ENCODE measurements at places on chromosomes 1 and 21.
A peak's percentile ranks its signal among the peaks of the same experiment; 100 is the strongest.

DNA sequence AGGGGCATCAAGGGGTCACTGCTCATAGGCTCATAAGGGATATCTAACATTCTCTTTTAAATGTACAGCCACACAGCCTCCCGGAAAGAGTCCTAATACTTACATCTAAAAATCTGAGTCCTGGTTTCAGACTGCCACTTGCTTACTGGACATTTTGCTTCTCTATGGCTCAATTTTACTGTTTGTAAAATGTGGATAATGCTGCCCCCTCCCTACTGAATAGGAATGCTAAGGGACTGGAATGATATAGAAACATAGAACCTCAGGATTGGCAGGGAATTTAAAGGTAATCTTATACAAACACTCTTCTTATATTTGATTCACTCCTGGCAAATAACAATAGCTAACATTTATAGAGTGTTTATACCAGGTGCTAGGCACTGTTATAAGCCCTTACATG is 910 bp upstream of the TNR start:
- no peak for DNase-seq

GRCh38 chr1:17567582-17567981 is 28.1 kb downstream of the ARHGEF10L start:
- no peak for DNase-seq

GRCh38 chr1:46244656-46245371 is 2.7 kb upstream of the RAD54L start:
- DNase-seq = no peak

DNA sequence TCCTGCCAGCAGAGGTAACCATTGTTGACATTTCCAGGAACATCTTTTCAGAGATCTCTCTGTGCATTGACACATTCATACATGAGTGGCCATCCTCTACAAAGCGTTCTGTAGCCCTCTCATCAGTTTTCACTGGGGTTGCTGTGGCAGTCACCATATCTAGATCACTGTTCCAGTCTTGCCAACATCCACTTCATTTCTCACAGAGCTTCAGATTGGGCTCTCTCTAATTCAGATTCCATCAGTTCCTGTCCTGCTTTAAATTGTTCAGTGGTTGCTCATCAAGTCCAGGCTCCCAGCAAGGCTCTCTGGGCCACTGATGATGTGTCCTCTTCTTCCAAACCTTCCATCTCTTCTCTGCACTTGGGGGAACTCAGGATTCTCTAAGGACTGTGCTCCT is 173.7 kb downstream of the KCNJ6 start:
- DNase-seq = no peak

GRCh38 chr21:46153247-46154154 is 1.9 kb downstream of the FTCD start:
- DNase-seq = peak; percentile 92

GRCh38 chr1:69648486-69648885 is 80.8 kb downstream of the LRRC7 start:
- DNase-seq = no peak

DNA sequence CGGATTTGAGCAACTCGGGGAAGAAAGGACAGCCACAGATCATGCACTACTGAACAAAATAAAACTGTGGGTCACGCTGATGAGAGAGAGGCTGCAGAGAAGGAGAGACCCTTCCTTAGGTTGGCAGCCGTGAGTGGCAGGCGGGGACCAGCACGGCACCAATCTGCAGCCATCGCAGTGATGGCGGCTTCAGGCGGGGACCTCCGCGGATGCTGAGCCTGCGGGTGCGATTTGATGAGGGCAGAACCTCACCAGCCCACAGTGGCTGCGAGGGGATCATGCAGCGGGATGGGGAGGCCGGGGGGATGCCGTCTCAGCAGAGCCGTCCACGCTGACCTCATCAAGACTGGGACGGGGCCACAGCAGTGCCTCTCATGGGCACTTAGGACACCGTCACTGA is 11.8 kb downstream of the ITGB2 start:
- DNase-seq = peak; percentile 71

DNA sequence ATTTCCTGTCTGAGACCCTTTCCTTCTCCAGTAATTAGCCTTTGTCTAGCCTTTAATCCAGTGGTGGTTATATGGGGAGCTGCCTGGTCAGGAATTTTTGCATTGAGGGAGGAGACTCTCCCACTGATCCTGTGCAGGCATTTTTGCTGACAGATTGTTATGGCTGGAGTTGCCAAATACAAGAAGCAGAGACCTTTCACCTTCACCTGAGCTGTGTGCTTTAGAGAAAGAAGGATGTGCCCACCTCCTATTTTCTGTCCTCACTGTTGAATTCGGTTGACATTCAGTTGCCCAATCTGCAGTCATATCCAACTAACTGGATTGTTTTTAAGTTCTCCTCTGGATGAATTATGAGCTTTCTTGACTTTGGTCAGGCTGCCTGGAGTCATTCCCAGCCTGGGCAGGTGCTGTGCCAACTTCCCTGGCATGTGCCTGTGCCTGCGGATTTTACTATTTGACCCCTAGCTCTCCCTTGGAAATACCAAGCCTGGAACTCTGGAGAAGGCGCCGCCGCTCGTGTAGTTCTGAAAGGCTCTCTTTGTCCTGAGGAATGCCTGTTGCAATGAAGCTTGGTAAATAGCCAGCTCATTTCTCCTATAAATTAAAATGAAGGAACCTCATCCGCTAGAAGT is 143.9 kb downstream of the NOS1AP start:
- DNase-seq = no peak

- no peak for DNase-seq
Measured at GRCh38 chr1:33641104-33641830, 168.8 kb downstream of the ZSCAN20 start.

- no peak for DNase-seq
Measured at GRCh38 chr1:94725566-94725965, 94.6 kb upstream of the SLC44A3 start.
